Activated CD4-positive, alpha-beta T cell treated with anti-CD3 and anti-CD28 coated beads, Interleukin-2, amount 50 U/mL, for 16 hours (primary cell): ENCODE measurements at places on chromosomes 3 and 15.

- DNase-seq = no peak
Observed at GRCh38 chr15:45794712-45795439, 160.0 kb downstream of the SQOR start.

- no peak for DNase-seq
Observed at GRCh38 chr3:152226176-152226575, 42.6 kb upstream of the MBNL1 start.

DNA sequence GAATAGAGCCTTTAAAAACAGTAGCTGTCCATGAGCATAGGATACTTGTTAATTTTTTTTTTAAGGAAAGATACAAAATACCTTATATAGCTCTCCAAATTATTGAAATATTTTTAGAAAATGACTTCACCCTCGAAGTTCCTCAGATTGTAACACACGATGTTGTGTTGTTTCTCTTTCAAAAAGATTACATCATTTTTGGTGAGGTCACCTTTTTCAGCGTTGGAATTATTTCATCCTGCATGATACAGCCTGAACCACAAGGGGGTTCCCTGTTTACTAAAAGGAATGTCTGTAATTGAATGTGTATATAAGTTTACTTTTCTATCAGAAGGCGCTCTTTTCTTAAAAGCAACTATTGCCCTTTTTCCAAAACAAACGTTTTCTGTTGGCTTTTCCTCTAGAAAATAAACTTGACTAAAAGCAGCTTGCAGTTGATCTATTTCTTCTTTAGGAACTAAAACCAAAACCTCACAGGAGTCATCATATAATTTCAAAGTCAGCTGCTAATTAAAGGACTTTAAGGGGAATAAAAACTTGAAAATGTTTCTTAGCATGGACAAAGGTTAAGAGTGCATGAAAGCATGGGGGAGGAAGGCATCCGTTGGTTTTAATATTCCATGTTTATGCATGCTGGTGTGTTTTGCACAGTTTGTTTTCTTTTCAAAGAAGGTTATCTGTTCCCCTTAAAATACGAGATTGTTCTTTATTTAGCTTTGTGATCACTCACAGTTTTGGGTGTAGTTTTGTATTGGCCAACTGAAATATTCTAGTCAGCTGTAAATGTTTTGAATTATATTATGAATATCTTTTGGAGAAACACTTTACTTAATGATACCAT is 29.4 kb downstream of the LYSMD4 start:
- DNase-seq = peak; percentile 56

GRCh38 chr3:15646851-15647511 is 45.4 kb downstream of the BTD start:
- DNase-seq = peak; percentile 31

DNA sequence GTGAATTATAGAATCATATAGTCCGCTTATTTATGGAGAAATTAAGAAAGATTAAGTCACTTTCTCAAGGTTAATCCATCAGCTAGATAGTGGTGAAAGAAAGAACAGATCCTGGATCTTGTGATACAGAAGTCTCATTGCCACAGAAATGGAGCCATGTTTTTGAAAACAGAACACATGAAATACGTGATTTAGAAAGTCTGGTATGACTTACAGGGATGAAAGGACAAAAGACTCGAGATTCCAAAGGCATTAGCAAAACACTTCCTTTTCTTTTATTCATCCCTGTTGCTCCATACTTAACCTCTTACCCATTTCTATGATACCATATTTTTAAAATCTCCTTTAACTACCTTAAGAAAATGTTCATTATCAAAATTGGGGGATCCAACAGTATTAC is 40.0 kb upstream of the TEX9 start:
- no peak for DNase-seq

GRCh38 chr3:42698911-42699230 is 3.7 kb downstream of the HHATL start:
- peak; percentile 24 for DNase-seq

DNA sequence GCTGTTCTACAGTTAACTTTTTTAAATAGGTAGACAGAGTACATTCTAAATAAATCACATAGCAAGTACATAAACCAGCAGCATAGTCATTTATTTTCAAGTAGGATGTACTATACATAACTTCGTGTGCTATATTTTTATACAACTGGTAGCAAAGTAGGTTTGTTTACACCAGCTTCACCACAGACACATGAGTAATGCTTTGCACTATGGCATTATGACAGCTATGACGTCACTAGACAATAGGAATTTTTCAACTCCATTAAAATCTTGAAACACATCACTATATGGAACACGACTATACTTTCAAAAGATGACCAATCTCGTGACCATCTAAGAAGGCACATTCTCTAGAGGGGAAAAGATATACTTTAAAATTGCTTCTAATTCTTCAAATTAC is 3.5 kb downstream of the TEX55 start:
- DNase-seq = peak; percentile 3

DNA sequence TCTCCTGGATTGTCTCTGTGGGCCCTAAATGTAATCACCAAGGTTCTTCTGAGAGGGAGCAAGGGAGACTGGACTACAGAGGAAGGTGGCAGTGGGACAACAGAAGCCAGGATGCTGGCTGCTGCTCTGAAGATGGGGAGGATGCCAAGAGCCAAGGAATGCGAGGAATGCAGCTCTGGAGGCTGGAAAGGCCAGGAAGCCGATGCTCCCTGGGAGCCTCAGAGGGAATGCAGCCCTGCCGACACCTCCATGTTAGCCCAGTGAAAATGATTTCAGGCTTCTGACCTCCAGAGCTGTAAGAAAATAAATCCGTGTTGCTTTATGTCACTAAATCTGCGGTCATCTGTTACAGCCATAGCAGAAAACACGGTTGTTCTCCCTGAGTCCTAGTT is 44.1 kb downstream of the UMPS start:
- DNase-seq = no peak

GRCh38 chr3:167095976-167096375 is 284.1 kb downstream of the ZBBX start:
- DNase-seq = no peak

DNA sequence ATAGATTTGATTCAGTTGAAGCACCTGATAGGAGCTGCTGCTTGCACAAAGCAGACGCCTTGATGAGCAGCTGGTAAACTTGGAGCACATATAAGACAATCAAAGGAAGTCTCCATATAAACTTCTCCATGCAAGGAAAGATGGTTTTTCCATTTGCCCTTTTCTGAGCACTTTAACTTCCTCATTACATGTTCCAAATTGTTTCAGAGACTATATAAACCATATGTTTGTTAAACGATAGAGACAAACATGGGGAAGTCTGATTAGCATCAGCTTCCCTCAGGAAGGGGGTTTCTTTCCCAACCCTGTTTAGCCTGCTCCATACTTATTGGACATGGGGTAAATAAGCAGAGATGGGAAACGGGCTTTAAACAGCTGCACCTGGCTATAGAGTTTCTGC is 88.0 kb downstream of the DHX36 start:
- no peak for DNase-seq

GRCh38 chr3:5202222-5202621 is 14.7 kb downstream of the EDEM1 start:
- no peak for DNase-seq

- no peak for DNase-seq
Observed at GRCh38 chr3:44030285-44030684, 211.4 kb upstream of the TOPAZ1 start.

GRCh38 chr3:13379201-13379830 is 40.8 kb downstream of the NUP210 start:
- DNase-seq = no peak

- DNase-seq = no peak
Observed at GRCh38 chr15:77909182-77909940, 168.2 kb downstream of the TBC1D2B start.

- DNase-seq = no peak
Observed at GRCh38 chr15:52984507-52984906, 194.4 kb upstream of the ONECUT1 start.

- DNase-seq = peak; percentile 21
Observed at GRCh38 chr3:99499235-99500158, 138.9 kb upstream of the COL8A1 start.
